ENCODE measurements at places on chromosomes 7 and 10.

GRCh38 chr7:98300595-98301372 lies 19.3 kb downstream of the BRI3 start:
- no peak for DNase-seq
- H3K27me3 ChIP-seq = no peaks in the 10 kb centered on the region
- no peak overlapping the region for H3K4me3 ChIP-seq

DNA sequence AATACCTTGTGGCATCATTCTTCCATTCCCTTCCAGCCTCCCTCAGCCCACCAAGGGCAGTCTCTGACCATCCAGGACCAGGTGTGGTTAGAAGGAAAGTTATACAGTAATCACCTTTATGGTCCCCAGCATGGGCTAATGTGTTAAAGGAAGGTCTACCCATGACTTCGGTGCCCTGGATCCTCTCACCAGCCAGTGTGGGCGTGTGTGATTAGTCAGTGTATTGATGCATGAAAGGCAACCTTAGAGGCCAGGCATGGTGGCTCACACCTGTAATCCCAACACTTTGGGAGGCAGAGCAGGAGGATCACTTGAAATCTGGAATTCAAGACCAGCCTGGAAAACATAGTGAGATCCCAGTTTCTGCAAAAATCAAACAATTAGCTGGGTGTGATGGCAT lies 88.9 kb downstream of the APBB1IP start:
- no peak overlapping the region for H3K4me3 ChIP-seq
- H3K4me1 ChIP-seq = peaks cover 7% of the 10 kb centered on the region

DNA sequence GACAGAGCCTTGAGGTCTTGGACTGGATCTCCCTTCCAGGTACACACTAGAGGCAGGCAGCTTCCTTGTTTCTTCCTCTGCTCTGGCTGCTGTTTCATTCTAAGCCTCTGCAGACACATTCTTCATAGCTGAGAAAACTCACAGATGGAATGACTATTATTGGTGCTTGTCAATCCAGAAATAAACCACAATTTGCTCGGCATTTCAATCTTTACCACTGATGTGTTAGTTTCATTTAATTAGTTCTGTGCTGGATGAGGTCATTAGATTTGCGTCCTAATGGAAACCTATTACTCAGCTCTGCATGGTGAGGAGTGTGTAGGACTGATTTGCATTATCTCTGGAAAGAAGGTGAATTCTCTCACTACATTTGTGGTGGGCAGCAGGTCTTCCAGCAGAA lies 392.5 kb downstream of the NRG3 start:
- no peak overlapping the region for H3K27ac ChIP-seq
- no peaks in the 10 kb centered on the region for H3K27me3 ChIP-seq
- no peak overlapping the region for H3K4me3 ChIP-seq

DNA sequence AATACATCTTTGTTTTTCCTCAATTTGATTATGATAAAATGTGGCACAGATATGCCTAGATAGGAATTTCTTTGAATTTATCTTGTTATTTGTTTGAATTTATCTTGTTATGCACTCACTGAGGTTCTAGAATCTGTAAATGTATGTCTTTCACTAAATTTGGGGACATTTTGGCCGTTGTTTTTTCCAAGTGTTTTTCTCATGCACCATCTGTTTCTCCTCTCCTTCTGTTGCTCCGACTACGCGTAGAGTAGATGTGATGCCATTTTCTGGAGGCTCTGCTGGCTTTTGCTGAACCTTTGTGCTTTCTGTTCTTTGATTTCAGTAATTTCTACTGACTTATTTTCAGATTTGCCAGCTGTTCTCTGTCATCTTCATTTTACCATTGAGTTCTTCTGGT lies 101.9 kb downstream of the INPP5A start:
- no peak overlapping the region for H3K4me3 ChIP-seq
- H3K36me3 ChIP-seq = no peaks in the 10 kb centered on the region
- H3K4me1 ChIP-seq = no peaks in the 10 kb centered on the region
- H3K27ac ChIP-seq = no peak overlapping the region
- no peaks in the 10 kb centered on the region for H3K27me3 ChIP-seq

DNA sequence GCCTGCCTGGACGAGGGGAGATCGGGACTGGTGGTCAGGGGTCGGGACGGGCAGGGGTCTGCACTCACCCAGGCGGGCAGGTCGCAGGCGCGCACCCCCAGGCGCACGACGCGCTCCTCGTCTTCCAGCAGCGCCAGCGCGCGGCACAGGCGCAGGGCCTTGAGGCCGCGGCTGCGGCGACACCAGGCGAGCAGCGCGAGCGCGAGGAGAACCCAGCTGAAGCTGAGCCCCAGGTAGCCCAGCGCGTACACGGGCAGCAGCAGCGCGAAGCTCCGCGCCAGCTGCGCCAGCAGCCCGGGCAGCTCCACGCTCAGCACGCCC lies 328 bp downstream of the ESYT2 start:
- H3K27me3 ChIP-seq = no peaks in the 10 kb centered on the region
- H3K4me3 ChIP-seq = peak overlapping the region; percentile 92
- H3K36me3 ChIP-seq = peaks cover 2% of the 10 kb centered on the region
- peak overlapping the region; percentile 97 for H3K27ac ChIP-seq
- peak; percentile 85 for DNase-seq
- peaks cover 2% of the 10 kb centered on the region for H3K4me1 ChIP-seq

DNA sequence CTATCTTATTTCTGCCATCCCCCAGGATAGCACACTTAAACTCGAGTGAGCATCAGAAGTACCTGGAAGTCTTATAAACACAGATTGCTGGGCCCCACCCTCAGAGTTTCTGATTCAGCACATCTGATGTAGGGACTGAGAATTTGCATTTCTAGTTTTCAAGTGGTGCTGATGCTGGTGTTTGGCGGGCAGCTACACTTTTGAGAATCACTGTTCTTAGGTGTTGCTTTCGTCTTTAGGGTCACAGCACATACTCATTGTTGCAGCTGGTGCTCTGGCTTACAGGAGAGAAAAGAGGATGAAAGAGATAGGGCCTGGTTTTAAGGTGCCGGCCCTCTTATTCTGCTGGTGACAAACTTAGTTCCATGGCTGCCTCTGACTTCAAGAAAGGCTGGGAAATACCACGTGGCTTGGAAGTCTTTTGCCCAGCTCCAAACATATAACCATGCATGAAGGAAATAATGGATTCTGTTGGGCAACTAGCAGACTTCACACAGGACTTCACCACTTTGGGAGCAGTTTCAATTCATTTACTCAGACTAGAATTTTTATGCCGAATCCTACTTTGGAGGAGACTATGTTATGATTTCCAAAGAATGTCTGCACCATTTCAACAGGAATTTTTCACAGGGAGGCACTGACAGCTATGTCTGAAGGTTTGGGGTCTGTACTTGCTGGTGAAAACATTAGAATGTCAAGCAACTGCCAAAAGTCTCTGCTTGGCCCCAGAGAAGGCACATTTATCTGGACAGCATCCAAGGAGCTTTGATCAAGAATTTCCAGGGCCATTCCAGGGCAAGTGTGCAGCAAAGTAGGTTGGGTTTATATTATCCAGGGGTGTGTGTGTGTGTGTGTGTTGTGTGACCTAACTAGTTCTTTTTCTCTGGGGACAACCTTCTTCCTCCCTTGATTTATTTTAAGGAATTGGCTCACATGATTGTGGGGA lies 6.9 kb upstream of the MINDY4 start:
- H3K4me1 ChIP-seq = peaks cover 6% of the 10 kb centered on the region
- H3K36me3 ChIP-seq = no peaks in the 10 kb centered on the region
- no peak overlapping the region for H3K27ac ChIP-seq
- H3K27me3 ChIP-seq = no peaks in the 10 kb centered on the region
- H3K4me3 ChIP-seq = no peak overlapping the region
- DNase-seq = no peak

GRCh38 chr10:97781618-97782331 lies 10.0 kb upstream of the SFRP5 start:
- H3K36me3 ChIP-seq = no peaks in the 10 kb centered on the region
- no peaks in the 10 kb centered on the region for H3K4me1 ChIP-seq
- H3K27me3 ChIP-seq = no peaks in the 10 kb centered on the region
- no peak overlapping the region for H3K4me3 ChIP-seq

- no peaks in the 10 kb centered on the region for H3K36me3 ChIP-seq
- no peak overlapping the region for H3K4me3 ChIP-seq
- no peaks in the 10 kb centered on the region for H3K4me1 ChIP-seq
- no peak overlapping the region for H3K27ac ChIP-seq
These were observed 94.0 kb upstream of the CDCA7L start for GRCh38 chr7:22039670-22040069.
